ENCODE measurements at places on chromosomes 13 and 19.

GRCh38 chr19:47110521-47111005 lies 3.0 kb downstream of the ZC3H4 start:
- peak overlapping the region; percentile 97 for H3K4me3 ChIP-seq
- H3K27ac ChIP-seq: peak overlapping the region; percentile 100
- H3K4me1 ChIP-seq: peaks cover 2% of the 10 kb centered on the region
- DNase-seq: no peak
- no peaks in the 10 kb centered on the region for H3K27me3 ChIP-seq

DNA sequence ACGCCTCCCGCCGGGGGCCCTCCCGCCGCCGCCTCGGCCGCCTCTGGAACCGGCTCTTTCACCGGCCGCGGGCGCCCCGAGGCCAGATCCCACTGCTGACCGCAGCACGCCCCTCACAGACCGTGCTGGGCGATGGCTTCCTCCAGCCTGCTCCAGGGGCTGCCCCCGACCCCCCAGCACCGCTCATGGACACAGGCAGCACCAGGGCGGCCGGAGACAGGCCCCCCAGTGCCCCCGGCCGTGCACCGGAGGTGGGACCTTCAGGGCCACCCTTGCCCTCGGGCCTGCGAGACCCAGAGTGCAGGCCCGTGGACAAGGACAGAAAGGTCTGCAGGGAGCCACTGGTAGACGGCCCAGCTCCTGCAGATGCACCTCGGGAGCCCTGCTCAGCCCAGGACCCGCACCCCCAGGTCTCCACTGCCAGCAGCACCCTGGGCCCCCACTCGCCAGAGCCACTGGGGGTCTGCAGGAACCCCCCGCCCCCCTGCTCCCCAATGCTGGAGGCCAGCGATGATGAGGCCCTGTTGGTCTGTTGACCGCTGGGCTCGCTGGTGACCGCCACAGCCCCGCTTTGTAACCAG lies 13.0 kb downstream of the LRP3 start:
- H3K27me3 ChIP-seq: no peaks in the 10 kb centered on the region
- H3K4me3 ChIP-seq: no peak overlapping the region
- no peaks in the 10 kb centered on the region for H3K4me1 ChIP-seq
- DNase-seq: no peak
- no peaks in the 10 kb centered on the region for H3K36me3 ChIP-seq

- H3K27me3 ChIP-seq: no peaks in the 10 kb centered on the region
- no peak overlapping the region for H3K4me3 ChIP-seq
- no peak overlapping the region for H3K27ac ChIP-seq
- H3K4me1 ChIP-seq: no peaks in the 10 kb centered on the region
- no peaks in the 10 kb centered on the region for H3K36me3 ChIP-seq
Observed at GRCh38 chr13:42807866-42808265, 26.5 kb downstream of the FAM216B start.

- no peak overlapping the region for H3K27ac ChIP-seq
- no peak overlapping the region for H3K4me3 ChIP-seq
- no peaks in the 10 kb centered on the region for H3K27me3 ChIP-seq
- no peaks in the 10 kb centered on the region for H3K4me1 ChIP-seq
Observed at GRCh38 chr13:67408798-67409197, 178.7 kb upstream of the PCDH9 start.

DNA sequence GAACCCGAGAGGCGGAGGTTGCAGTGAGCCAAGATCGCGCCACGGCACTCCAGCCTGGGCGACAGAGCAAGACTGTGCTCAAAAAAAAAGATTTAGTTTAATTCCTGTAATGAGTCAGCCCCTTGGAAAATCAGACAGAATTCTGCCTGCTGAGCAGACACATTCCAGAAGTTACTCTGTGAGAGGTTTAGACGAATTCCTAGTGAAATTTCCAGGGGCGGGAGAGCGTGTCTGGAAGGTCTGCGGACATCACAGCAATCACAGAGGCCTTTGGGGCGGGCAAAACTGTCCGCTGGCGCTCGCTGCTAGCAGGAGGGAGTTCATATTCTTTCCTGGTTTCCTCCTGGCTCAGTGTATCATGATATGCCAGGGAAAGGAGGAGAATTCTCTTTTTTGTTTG lies 17.5 kb downstream of the MISP start:
- H3K27me3 ChIP-seq: no peaks in the 10 kb centered on the region
- no peak overlapping the region for H3K4me3 ChIP-seq
- no peak overlapping the region for H3K27ac ChIP-seq
- H3K36me3 ChIP-seq: no peaks in the 10 kb centered on the region
- H3K4me1 ChIP-seq: no peaks in the 10 kb centered on the region

DNA sequence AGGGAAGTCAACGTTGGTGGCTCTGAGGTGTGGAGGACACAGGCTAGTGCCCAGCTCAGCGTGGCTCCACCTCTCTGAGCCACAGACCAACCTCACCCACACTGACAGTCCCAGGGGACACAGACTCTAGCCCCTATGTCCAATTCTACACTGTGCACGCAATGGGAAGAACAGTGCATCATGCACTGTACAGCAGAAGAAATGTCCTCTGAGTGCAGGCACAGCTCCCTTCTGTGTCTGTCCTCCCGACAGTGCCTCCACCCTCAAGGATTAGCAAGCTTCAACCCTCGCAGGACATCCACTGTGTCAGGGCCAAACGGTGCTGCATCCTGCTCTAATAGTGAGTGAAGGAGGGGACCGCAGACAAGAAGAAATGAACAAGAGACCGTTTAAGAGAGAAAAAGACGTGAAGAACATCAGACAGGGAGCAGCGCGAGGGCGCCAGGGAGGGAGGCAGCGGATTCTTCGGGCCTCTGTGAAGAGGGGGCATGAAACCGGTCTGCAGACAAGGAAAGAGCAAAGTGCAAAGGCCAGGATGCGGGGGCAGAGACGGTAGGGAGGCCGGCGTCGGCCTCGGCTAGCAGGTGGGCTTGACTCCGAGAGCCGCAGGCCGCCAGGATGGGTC lies 681 bp downstream of the ZNF837 start:
- no peak for DNase-seq
- peaks cover 15% of the 10 kb centered on the region for H3K4me1 ChIP-seq
- peak overlapping the region; percentile 83 for H3K4me3 ChIP-seq
- no peaks in the 10 kb centered on the region for H3K27me3 ChIP-seq
- no peaks in the 10 kb centered on the region for H3K36me3 ChIP-seq
- H3K27ac ChIP-seq: peak overlapping the region; percentile 92

- H3K4me1 ChIP-seq: peaks cover 5% of the 10 kb centered on the region
- DNase-seq: no peak
- peak overlapping the region; percentile 60 for H3K27ac ChIP-seq
- H3K4me3 ChIP-seq: no peak overlapping the region
Observed at GRCh38 chr19:17022738-17023137, 3.9 kb downstream of the CPAMD8 start.

GRCh38 chr13:112668924-112669323 lies 20.9 kb upstream of the ATP11A start:
- no peak for DNase-seq
- H3K4me3 ChIP-seq: no peak overlapping the region
- no peaks in the 10 kb centered on the region for H3K27me3 ChIP-seq
- no peak overlapping the region for H3K27ac ChIP-seq
- no peaks in the 10 kb centered on the region for H3K36me3 ChIP-seq
- H3K4me1 ChIP-seq: no peaks in the 10 kb centered on the region

GRCh38 chr13:44231786-44232516 lies 141.7 kb upstream of the SERP2 start:
- H3K4me3 ChIP-seq: no peak overlapping the region
- H3K27me3 ChIP-seq: no peaks in the 10 kb centered on the region
- peak; percentile 90 for DNase-seq
- H3K36me3 ChIP-seq: no peaks in the 10 kb centered on the region
- peak overlapping the region; percentile 81 for H3K27ac ChIP-seq

- no peaks in the 10 kb centered on the region for H3K4me1 ChIP-seq
- H3K27me3 ChIP-seq: no peaks in the 10 kb centered on the region
- no peak overlapping the region for H3K4me3 ChIP-seq
- no peak overlapping the region for H3K27ac ChIP-seq
- DNase-seq: no peak
Observed at GRCh38 chr13:105937451-105937850, 598.0 kb downstream of the EFNB2 start.

GRCh38 chr13:72931311-72931710 lies 127.5 kb upstream of the KLF5 start:
- H3K27me3 ChIP-seq: no peaks in the 10 kb centered on the region
- no peaks in the 10 kb centered on the region for H3K4me1 ChIP-seq
- no peak overlapping the region for H3K4me3 ChIP-seq
- DNase-seq: no peak
- H3K27ac ChIP-seq: no peak overlapping the region
- no peaks in the 10 kb centered on the region for H3K36me3 ChIP-seq

GRCh38 chr13:112078879-112079531 lies 12.1 kb downstream of the SOX1 start:
- H3K27ac ChIP-seq: no peak overlapping the region
- H3K36me3 ChIP-seq: no peaks in the 10 kb centered on the region
- H3K4me3 ChIP-seq: no peak overlapping the region
- no peaks in the 10 kb centered on the region for H3K4me1 ChIP-seq
- peaks cover 45% of the 10 kb centered on the region for H3K27me3 ChIP-seq

GRCh38 chr13:41061914-41062837 lies 867 bp downstream of the WBP4 start:
- H3K27me3 ChIP-seq: no peaks in the 10 kb centered on the region
- peaks cover 24% of the 10 kb centered on the region for H3K4me1 ChIP-seq
- DNase-seq: no peak
- no peaks in the 10 kb centered on the region for H3K36me3 ChIP-seq
